Fibroblast of villous mesenchyme (primary cell): ENCODE measurements at places on chromosomes 1 and 21.

GRCh38 chr1:86933051-86933450, 18.6 kb downstream of the HS2ST1 start:
- no peak for DNase-seq

DNA sequence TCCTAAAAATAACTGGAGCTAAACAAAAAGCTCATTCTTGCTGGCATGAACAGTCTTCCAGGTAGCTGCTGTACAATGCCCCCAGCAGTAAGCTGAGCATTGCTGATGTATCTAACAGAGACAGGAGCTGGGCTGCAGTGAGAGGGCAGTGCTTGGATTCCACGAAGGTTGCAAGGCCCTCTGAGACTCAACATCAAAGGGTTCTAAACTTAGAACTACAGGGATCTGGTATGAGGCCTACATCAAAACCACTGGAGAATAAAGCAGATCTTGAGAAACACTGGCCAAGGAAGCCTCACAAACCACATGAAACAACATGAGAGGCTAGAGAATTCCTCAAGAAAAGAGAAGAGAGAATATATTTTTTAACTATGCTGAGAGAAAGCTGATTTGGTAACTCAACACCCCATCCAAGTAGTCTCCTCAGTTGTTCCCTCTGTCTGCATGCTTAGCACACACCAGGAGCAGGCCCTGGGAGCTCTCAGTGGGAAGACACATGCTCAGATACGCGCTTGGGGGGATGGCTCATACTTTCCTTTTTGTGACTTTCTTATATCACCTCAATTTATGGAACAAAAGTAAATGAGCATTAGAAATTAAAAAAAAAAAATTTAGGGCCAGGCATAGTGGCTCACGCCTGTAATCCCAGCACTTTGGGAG, 27.7 kb downstream of the DSTYK start:
- peak; percentile 30 for DNase-seq

- no peak for DNase-seq
Observed at GRCh38 chr1:6281511-6282402, 20.9 kb upstream of the GPR153 start.

DNA sequence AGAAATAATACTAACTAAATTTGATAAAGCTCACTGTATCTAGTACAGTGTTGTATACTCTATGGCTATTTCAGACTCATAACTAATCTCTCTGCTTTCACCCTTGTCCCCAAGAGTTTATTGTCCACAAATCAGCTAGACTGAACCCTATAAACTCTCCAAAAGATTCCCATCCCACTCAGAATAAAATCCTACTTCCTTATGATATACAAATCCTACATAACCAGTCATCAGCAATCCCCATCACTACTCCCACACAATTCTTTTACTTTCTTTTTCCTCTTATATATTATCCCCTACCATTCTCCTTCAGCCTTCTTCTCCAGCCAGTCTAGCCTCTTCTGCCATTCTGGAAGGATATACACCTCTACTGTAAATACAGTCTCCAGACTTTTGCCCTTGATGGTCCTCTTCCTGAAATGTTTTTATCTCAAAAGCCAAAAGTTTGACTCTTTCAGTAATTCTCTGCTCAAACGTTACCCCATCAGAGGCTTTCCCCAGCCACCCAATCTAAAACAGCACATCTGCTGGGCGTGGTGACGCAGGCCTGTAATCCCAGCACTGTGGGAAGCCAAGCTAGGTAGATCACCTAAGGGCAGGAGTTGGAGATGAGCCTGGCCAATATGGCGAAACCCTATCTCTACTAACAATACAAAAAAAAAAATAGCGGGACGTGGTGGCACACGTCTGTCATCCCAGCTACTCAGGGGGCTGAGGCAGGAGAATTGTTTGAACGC, 41.6 kb downstream of the ABL2 start:
- no peak for DNase-seq

GRCh38 chr1:167454894-167455785, 63.2 kb downstream of the CD247 start:
- DNase-seq, result peak; percentile 12

- peak; percentile 1 for DNase-seq
Observed at GRCh38 chr1:114648503-114648902, 21.3 kb downstream of the DENND2C start.

- DNase-seq, result no peak
Observed at GRCh38 chr1:106366627-106367319, 689.7 kb upstream of the PRMT6 start.

GRCh38 chr1:171717062-171717718, 24.7 kb downstream of the VAMP4 start:
- no peak for DNase-seq

GRCh38 chr1:203271962-203272632, 33.2 kb upstream of the BTG2 start:
- DNase-seq, result no peak

DNA sequence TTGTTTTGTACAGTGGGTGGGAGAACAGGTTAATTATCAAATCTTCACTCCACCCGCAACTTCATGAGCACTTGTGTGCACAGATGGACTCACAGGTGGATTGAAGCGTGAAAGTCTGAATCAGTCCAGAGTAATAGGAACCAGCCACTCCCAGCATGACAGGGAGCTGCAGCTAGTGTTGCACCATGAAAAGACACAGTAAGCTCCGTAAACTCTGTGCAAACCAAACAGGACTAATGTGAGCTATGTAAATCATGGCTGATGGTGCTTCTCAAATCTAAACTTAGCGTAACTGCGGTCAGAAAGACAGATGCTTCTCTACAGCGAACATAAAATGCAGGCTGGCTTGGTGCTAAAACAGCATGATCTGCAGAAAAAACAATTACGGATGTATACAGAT, 114.4 kb downstream of the CENPF start:
- no peak for DNase-seq

- DNase-seq, result no peak
Observed at GRCh38 chr21:42208801-42209490, 10.0 kb upstream of the ABCG1 start.

DNA sequence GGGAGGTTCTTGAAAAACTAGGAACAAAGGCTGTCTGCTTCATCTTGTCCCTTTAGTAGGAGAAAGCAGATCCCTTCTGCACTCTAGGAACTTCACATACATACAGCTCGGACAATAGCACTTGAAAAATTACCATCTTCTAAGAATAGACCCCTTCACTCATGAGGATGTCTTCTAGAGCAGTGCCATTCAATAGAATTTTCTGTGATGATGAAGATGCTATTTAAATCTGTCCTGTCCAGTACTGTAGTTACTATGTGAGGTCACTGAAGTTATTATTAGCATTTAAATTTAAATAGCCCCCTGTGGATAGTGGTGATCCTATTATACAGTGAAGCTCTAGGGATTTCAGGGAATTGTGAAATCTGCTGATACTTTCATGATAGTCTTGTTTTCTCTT, 46.4 kb upstream of the RAB3GAP2 start:
- DNase-seq, result no peak

GRCh38 chr1:111754984-111755330, 744 bp upstream of the DDX20 start:
- DNase-seq, result peak; percentile 63

GRCh38 chr1:56910441-56910985, 55.3 kb downstream of the C8B start:
- DNase-seq, result no peak

- no peak for DNase-seq
Observed at GRCh38 chr1:68230901-68231626, 1.3 kb downstream of the WLS start.

DNA sequence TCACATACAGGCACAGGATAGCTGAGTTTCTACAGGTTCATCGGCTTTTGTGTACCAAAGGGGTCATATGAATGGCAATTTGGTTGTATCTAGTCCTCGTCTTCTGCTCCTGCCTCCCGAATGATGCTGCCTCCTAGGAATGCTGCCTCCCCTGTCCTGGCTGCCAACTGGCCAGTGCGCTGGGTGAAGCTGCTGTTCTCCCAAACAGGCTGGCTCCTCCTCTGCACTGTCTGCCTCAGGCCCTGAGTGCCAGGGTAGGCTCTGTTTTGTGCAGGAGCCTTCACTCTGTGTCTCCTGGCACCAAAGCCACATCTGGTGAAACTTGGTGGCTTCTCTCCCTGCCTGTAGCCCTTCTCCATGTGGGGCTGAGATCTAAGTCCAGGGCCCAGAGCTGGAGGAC, 60.3 kb downstream of the RHOU start:
- no peak for DNase-seq

DNA sequence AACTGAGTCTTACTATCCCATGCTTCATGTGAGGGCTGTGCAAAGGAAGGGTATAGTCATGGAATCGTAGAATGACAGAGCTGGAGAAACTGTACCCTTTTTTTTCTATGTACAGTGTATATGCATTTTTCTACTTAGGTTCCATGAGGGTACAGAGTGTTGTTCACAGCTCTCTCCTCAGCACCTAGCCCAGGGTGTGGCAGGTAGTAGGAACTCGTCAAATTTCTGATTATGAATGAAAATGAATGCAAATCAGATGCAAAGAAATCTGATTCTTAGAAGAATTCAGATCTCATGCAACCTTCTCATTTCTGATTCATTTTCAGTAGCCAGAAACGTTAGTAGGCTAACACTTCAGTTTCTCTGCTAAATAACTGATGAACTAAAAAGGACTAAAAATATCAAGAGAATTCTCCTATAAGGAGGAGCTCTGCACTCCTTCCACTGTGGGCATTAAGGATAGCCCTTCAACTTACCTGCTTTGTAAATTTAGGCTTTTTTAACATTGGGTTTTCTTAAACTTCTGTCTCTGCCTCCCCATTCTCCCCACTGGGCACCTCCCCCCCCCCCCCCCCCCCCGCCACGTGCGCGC, 18.0 kb upstream of the HHAT start:
- no peak for DNase-seq

DNA sequence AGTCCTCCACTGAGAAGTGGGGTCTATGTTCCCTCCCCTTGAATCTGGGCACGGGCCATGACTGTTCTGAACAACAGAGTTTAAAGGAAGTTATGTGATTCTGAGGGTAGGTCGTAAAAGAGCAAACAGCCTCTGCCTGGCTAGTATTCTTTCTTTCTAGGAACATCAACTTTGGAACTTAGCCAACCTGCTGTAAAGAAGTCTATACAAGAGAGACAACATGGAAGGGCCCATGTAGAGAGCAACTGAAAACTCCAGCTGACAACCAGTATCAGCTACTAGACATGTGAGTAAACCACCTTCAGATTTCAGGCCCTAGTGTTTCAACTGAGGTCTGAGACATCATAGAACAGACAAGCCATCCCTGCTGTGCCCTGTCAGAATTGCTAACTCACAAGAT, 7.5 kb downstream of the SELENOF start:
- DNase-seq, result peak; percentile 61

- no peak for DNase-seq
Observed at GRCh38 chr1:187961895-187962294, 1133.1 kb downstream of the PLA2G4A start.

DNA sequence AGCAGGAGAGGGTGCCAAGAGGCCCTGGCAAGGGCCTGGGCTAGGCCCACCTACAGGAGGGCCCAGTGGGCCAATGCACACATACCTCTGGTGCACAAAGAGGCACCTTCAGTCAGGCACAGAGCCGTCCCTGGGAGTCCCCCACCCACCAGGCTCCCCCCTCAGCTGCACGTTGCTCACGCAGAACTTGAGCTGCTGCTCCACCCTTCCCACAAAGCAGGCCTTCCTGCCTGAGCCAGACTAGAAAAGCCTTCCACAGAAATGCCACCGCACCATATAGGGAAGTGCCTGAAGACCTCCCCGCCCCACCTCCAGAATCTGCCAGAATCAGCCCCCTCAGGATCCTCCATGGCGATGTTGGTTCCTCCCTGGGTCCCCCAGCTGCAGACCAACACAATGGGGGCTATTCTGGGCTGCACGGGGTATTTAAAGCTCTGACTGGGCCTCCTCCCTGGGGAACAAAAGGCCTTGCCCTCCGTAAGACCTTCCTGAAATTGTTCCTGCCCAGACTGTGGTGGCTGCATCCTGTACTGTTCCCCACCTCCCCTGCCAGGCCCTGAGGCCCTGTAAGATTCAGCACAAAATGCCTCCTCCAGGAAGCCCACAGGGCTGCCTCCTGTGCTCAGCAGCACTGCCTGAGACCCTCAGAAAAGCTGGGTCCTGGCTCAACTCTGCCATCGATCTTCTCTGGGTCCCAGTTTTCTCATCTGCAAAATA, 27.2 kb downstream of the HSPG2 start:
- DNase-seq, result peak; percentile 68

GRCh38 chr1:118202076-118202608, 17.1 kb upstream of the SPAG17 start:
- DNase-seq, result no peak

GRCh38 chr1:113792471-113792870, 19.8 kb downstream of the RSBN1 start:
- no peak for DNase-seq

- DNase-seq, result no peak
Observed at GRCh38 chr1:31828341-31828740, 12.5 kb upstream of the SPOCD1 start.
